ENCODE measurements at places on chromosomes 11 and 22.

DNA sequence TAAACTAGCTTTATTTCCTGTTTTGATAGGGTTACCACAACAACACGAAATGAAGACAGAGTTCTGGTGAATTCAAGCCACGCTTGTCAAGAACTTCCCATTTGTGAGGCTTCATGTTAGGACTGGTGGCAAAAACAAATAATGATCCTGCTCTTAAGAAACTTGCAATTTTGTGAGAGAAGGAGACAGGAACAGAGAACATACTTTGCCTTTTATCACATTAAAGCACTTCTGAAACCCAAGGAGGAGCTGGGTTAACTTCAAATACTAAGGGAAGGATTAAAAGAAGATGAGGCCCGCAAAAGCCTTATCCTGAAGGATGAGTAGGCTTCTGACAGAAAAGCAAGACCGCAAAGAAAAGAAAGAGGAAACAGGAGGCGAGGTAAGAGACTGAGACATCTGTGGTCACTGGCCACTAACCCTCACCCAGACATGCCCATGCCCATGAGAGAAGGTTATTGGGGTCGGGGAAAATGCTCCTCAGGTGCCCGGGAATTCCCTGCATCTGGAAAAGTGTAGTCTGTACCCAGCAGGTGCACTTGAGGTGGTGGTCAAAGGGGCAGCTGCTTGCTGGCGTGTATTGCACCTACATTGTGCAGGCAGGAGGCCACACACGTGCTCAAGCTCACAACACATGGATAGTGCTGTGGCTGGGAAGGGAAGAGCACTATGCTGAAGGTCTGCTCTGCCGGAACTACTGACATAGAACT lies 50.5 kb downstream of the MAPK1 start:
- DNase-seq: peak; percentile 70

- DNase-seq: no peak
These were observed 1.0 kb downstream of the PGGHG start for GRCh38 chr11:289712-290620.

GRCh38 chr11:36205536-36205935 lies 83.7 kb downstream of the COMMD9 start:
- no peak for DNase-seq

- no peak for DNase-seq
These were observed 27.0 kb downstream of the GDPD5 start for GRCh38 chr11:75498556-75499255.

- DNase-seq: no peak
These were observed 187.3 kb upstream of the SOX6 start for GRCh38 chr11:16543642-16544041.

- no peak for DNase-seq
These were observed 38.9 kb downstream of the RELT start for GRCh38 chr11:73414977-73415651.

GRCh38 chr11:34316347-34317035 lies 41.3 kb downstream of the ABTB2 start:
- DNase-seq: no peak

GRCh38 chr11:92812841-92813240 lies 156.6 kb upstream of the MTNR1B start:
- no peak for DNase-seq

- no peak for DNase-seq
These were observed 6.9 kb downstream of the SHISAL1 start for GRCh38 chr22:44305888-44306287.

GRCh38 chr11:59611570-59612565 lies 3.7 kb downstream of the OSBP start:
- DNase-seq: peak; percentile 87

DNA sequence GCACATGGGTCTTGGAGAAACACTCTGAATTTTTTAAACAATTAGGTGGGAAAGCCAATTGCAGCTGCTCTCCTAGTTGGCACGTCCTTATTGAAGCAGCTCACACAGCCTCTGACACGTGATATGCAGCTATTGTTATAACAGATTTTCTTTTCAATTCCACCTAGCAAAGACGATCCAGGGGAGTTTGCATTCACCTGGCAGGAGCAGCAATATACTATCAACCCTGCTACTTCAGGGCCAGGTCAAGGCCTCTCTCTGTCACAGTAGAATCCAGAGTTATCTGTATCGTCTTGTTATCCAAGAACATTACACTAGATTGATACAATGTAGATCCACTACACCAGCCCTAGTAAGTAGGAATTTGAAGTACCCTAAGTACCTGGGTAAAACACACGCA lies 8.3 kb downstream of the KRTAP5-11 start:
- DNase-seq: no peak

Measured in DMS53 (cell line).